ENCODE measurements at places on chromosomes 11 and 22.

- DNase-seq, result no peak
Observed at GRCh38 chr11:121059605-121060004, 35.7 kb downstream of the TBCEL start.

DNA sequence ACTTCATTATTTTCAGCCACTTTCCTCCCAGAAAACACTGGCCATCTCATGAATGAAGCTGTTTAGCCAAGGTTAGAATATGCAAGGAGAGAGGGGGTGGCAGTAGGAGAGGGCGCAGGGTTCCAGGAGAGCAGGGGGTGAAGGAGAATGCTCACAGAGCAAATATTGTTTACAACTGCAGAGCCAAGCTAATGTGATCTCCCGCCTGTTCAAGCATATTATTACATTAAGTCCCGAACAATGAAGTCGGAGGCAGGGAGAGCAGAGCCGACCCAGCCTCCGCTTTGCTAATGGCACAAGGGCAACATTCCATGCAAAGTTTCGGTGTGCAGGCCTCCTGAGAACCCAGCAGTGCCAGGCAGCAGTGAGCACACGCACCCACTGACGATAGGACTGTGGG is 80.1 kb downstream of the MICAL3 start:
- no peak for DNase-seq

DNA sequence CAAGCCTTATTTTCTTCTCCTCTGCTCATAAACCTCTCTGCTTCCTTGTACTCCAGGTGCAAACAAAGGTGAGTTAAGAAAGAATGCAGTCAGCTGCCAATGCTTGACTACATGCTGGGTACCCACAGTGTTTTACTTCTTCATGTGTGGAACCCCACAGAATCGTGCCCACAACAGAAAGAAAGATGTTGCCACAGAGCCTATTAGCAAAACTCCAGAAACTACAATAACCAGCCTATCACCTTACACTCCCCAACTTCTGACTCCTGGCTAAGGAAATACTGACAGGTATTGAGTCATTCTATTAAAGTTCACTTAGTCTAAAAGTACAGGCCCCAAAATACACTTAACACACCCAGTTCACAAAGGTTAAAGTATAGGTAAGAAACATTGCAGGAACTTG is 56.9 kb upstream of the CCDC89 start:
- DNase-seq, result no peak

- no peak for DNase-seq
Observed at GRCh38 chr11:3157381-3158130, 7.6 kb downstream of the OSBPL5 start.

DNA sequence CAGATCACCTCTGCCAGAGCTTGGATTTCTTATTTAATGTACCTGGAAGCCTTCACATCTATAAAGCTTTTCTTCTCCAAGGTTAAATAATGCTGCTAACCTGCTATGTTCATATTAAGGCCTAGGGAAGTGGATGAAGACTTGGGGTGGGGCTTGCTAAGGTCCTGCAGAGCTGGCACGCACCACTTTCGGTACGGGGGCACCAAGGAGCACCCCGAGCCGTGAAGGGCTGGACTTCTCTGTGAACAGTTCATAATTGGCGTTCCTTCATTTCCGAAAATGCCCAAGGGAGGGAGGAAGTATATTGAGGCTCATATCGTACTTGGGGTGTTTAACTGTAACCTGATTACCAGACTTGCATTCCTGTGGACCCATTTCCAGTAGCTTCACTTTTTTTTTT is 59.6 kb downstream of the ST14 start:
- peak; percentile 31 for DNase-seq

DNA sequence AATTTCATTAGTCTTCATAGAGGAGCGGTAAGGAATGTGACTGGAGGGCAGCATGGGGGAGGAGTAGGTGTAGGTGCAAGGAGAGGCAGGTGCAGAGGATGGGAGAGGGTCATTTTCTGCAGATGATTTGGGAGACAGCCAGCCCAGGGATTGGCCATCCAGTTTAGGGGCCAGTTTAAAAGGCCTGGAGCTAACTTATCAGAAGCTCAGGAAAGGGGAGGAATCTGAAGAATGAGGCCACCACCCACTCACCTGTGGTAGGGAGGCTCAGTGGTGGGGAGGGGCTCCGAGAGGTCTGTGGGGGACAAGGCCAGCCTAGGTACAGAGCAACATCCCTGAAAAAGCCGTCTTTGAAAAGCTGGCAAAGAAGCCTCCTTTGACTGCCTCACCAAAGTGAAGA is 110.8 kb upstream of the TMEM45B start:
- DNase-seq, result no peak

GRCh38 chr11:7514099-7514591 is 346 bp downstream of the PPFIBP2 start:
- DNase-seq, result no peak

DNA sequence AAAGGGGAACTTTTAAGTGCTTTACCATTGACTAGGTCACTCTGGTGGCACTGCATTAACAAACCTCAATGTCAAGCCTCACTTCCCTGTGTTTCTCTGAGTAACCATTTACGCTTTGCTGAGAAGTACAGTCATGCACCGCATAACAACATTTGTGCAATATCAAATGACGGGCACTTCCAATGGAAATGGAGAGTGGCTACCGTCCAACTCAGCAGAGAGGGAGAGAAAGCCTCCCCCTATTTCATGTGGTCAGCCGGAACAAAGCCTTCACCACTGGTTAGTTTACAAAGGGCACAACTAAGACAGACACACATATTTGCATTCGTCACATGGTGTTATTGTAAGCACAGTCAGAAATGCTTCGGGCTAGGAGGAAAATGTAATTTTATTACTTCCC is 117.3 kb downstream of the RASSF10 start:
- DNase-seq, result peak; percentile 77

- DNase-seq, result no peak
Observed at GRCh38 chr11:74449369-74449931, 17.9 kb downstream of the KCNE3 start.

- no peak for DNase-seq
Observed at GRCh38 chr11:31412946-31413345, 43.3 kb downstream of the DNAJC24 start.

DNA sequence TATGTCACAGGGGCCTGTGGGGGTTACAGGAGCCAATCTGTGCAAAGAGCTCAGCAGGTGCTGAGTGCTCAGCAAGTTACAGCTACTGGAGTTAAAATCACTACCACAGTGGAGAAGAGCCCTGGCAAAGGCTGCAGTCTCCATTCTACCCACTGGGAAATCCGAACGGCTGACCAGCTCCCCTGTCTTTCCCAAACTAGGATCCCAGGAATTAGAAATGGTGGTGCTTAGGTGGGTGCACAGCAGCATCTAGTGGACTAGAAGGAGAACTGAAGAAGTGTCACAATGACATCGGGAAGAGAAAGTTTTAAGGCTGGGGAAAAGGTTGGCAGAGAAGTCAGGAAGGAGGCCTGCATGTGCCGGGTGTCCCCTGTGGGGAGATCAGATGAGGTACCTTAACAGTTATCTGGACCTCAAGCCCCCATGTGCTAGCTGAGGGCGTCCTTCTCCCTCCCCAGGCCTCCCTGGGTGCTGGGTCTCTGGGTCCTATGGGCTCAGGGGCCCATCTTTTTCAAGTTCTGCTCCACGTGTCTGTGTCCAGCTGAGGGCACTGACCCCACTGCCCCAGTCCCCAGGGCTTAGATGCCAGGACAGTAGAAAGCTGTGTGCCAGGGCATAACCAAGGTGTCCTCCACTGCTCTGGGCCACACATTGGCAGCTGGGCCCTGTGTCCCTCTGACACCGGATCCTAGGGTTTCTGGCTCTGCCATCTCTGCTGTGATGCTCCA is 1.9 kb downstream of the PIWIL3 start:
- no peak for DNase-seq

- DNase-seq, result no peak
Observed at GRCh38 chr11:95084509-95084908, 5.1 kb upstream of the ENDOD1 start.

GRCh38 chr11:64861227-64861975 is 16.9 kb upstream of the CDC42BPG start:
- no peak for DNase-seq

DNA sequence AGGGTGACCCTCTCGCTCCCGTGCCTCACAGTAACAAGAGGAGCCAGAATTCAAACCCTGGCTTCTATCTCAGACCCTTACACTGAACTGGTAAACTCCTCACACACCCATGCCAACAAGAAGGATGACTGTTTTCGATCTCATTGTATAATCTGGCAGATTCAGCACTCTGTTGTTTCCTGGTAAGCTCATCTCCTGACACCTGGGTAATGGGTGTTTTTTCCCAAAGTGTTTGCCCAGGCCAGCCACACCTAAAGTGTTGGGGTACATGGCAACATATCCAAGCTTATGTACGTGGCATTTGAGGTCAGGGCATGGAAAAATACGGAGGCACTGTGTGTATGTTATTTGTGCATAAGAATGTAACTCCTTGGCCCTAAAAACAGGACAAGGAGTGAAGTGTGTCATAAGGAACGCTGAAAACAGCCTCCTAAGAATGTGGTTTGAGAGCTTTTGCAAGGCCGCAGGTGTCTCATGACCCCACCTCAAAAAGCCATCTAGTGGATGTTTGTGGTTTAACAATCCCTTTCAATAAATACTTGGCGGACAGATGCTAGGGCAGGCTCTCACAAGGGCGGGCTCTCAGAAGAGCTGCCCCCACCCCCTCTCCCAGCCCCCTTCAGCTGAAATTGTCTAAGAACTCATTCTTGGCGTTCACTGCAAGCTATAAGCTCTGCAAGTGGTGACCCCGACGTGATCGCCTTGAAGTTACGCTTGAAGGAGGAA is at the start of gene MS4A15:
Gene MS4A15 (plus strand): TSS at position 561 of the 726 bp plus-strand sequence. CDS start 6,867 bp downstream, outside the sequence.
- DNase-seq, result no peak

GRCh38 chr22:23182309-23183060 is 2.2 kb downstream of the BCR start:
- no peak for DNase-seq

GRCh38 chr11:78010304-78010703 is 12.8 kb downstream of the KCTD14 start:
- no peak for DNase-seq

DNA sequence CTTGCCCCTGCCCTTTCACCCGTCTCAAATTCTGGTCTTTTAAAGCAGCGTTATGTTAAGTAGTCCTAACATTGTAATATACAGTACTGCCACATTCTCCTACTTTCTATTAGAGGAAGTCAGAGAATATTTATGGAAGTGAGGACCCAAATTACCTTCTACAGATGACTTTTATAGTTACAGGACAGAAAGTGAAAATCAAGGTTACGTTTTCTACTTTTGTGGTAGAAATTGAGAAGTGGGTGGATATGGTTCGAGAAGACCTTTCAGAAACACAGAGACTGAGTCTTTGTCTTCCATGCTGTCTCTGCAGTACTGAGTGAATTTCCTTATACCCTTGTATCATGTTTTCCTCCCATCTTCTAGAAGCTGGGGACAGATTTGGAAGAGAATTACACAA is 17.1 kb downstream of the SC5D start:
- DNase-seq, result no peak

DNA sequence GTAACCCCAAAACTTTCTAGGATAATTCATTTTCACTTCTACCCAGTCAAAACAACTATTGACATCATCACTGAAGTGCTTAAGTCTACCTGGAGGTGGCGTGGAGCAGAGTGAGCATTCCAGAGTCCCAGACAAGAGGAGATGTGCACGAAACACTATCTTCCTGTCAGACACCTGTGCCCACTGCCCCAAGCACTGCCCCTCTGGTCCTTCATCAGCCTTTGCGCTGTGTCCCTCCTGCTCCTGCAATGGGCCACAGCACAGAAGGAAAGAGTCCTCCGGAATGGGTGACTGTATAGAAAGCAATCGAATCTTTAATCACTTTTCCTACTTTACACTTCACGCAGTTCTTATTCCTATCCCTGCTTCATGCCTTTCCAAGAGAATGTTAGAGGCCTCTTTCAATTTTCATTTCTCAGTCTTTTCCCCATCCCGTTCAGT is 512 bp upstream of the GRIA4 start:
- DNase-seq, result no peak

DNA sequence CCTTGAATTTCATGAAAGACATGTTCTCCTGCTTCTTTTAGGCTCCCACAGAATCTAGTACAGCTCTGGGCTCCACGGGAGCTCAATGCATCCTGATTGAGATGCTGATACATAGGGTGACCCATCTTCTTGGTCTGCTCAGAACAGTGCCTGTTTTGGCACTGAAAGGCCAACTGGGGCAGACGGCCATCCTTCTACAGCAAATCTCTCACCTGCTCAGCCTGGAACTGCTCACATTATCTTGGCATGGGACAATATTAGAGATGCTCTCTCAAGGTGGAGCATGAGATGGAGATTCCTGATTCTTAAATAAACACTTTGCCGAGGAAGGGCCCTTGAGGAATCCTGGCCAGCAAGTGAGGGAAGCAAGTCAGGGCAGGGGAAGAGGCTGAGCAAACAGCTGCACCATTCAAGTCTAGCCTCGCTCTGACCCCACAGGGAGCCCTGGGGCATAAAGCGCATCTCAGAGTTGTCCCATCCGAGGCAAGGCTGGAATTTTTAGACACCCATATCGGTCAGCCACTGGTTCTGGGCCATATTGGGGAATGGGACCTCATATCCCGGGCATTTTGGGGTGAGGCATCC is 58.4 kb upstream of the CSNK2A3 start:
- DNase-seq, result no peak

- no peak for DNase-seq
Observed at GRCh38 chr11:62647609-62648005, 1.2 kb upstream of the GANAB start.

GRCh38 chr22:49548356-49549202 is 279.1 kb downstream of the BRD1 start:
- no peak for DNase-seq

DNA sequence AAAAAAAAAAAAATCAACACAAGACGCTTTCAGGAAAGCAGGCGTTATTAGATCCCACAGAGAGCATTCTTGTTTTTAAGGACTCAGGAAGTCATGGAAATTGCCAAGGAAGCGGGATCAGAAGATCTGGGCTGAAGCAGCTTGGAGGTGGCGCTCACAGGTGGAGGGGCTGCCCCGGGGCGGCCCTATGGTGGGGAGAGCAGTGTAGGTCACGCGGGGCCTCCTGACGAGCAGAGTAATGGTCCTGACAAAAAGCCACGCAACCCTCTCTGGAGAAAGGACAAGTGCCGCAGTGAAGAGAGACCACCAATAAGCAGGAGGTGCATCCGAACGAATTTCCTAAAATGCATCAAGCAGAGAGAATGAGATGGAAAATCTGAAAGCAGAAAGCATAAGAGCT is 407.0 kb downstream of the BRD1 start:
- DNase-seq, result no peak

DNA sequence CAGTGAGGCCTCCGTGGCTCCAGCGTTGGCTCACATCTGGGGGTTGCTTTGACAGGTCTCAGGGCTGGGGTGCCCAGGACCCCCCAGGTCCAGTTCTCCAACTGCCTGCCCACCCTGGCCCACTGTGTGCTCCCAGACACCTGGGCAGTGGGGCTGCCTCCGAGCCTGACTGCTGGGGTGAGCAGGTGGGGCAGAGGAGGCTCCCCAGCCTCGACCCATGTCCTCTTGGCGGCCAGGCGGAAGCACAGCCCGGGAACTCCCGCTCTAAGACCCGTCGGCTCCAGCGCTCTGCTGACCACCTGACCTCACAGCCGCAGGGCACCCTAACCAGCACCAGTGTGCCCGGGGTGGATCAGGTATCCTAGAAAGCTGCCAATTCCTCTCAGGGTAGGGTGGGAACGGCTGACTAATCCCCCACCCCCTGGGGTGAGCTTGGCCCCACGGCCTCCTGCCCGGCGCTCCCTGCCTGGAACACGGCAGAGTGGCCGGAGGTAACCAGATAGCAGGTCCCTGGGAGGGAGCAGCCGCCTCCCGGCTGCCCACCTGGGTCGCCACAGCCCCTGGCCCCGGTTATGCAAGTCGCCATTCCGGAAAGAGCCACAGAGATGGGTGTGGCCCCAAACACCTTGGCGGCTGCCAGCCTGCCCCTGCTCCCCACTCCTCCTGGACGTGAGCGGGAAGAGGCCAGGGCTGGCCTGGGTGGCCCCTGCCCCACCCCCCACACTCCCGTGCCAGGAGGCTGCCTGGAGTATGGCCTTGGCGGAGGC is 19.2 kb upstream of the MUC5B start:
- peak; percentile 57 for DNase-seq
